ENCODE measurements at places on chromosomes 5 and 9.

- no peak for DNase-seq
Observed at GRCh38 chr5:141701360-141702119, 19.5 kb upstream of the ARAP3 start.

- no peak for DNase-seq
Observed at GRCh38 chr5:148387325-148387724, 3.6 kb downstream of the FBXO38 start.

GRCh38 chr5:125190232-125191087 lies 444.0 kb upstream of the ZNF608 start:
- DNase-seq, result no peak

DNA sequence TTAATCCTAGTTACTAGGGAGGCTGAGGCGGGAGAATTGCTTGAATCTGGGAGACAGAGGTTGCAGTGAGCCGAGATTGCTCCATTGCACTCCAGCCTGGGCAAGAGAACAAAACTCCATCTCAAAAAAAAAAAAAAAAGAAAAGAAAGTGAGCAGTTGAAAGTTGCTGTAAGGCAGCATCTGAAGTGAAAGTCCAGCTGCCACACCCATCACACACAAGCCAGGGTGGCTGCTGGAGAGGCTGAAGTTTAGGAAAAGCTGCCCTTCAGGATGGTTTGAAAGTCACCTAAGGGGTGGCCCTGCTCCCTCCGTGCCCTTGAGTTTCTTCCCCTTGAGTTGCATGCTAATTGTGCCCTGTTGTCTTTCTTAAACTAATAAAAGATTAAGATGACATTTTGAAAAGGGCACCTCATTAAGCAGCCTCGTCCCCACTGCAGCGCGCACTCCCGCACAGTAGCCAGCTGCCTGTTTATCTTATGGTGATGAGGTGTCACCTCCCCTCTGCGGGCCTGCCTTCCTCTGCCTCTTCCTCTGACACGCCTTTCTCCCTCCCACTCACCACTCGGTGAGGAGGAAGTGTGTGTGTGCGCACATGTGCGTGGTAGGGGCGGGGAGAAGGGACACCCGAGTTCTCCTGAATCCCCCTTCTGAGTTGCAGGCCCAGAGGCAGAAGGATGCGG lies 104.2 kb upstream of the PANK3 start:
- DNase-seq, result peak; percentile 10

- no peak for DNase-seq
Observed at GRCh38 chr5:61670941-61671340, 338.9 kb downstream of the ZSWIM6 start.

DNA sequence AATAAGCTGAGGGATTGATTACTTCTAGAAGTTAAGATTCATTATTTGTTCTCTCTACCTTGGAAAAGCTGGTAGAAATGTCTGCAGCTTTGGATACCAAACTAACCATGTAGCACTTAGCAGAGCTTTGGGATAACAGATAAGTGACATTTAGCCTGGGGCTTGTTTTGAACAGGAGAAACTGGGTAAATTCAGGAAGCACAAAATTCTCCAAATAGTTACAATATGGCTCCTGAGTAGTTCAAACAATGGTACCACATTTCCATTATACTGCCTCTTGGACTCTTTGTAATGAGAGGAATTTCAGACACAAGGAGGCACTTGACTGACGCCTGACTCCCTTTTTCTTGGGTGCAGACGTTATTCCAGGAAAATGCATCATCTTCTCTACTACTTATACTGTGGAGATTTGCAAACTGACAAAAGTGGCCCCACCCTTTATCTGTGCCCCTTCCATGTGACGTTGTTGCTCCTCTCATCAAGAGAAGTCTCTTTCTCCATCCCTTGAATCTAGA lies 22.5 kb downstream of the PRUNE2 start:
- no peak for DNase-seq

- no peak for DNase-seq
Observed at GRCh38 chr5:3778945-3779344, 183.3 kb downstream of the IRX1 start.

GRCh38 chr9:122087406-122088200 lies 5.5 kb downstream of the TTLL11 start:
- DNase-seq, result no peak

GRCh38 chr9:129606161-129607026 lies 14.5 kb downstream of the C9orf50 start:
- no peak for DNase-seq

DNA sequence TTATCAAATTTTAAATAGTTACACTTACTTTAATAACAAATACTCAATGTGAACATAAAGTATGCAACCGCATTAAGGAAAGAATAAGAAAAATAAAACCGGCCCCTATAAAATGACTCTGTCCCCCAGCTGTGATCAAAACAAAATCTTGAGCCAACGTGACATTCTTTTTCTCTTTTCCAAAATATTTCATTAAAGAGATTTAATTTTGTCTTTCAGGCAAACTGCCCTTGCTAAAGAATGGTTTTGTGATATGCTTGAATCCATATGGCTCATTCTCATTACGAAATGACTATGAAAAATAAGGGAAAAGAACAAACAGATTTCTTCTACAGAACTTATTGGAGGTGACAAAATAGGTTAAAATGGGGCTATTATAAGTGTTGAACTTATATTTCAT lies 197.0 kb downstream of the NR2F1-AS1 start:
- DNase-seq, result no peak

DNA sequence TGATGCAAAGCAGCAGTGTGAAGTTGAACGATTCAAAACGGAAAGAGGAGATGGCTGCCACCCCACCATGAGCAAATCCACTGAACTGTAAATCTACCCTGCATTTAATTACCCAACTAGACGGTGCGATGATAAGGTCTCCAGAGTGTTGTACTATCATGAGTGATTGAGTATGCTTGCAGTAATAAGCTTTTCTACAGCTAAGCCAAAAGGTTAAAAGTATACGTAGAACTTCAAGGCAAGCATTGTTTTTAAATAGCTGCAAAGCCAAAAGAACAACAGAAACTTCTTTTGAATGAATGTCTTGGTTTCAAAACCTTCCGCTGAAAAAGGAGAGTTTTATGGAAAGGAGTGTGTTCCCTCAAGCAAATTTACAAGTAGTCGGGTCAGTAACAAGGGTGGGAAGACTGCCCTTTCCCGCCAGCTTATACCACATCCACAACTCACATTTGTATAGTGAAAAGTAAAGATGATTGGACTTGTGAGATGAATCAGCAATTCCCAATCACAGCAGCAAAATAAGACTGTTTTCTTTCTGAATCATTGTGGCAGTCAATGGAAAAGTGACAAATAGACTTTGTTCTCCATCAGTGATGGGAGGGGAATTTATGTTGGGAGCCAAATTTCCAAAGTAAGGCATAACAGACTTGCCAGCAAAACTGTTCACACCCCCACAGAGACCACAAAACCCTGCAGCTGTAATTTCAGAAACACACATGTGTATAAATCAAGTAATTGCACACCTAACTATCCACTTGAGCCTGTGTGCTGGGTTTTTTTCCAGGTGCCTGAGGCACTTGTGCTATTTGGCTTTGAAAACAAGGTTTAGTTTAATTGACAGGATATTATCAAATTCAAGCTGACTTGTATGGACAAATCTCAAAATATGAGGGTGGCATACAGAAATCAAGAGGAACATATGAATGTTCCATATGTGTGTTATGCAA lies 407.7 kb upstream of the GRAMD2B start:
- DNase-seq, result no peak

GRCh38 chr9:20495098-20495497 lies 127.2 kb downstream of the MLLT3 start:
- no peak for DNase-seq

- DNase-seq, result no peak
Observed at GRCh38 chr5:16784843-16785791, 151.0 kb downstream of the MYO10 start.

- DNase-seq, result no peak
Observed at GRCh38 chr5:56142614-56143372, 90.3 kb downstream of the ANKRD55 start.

DNA sequence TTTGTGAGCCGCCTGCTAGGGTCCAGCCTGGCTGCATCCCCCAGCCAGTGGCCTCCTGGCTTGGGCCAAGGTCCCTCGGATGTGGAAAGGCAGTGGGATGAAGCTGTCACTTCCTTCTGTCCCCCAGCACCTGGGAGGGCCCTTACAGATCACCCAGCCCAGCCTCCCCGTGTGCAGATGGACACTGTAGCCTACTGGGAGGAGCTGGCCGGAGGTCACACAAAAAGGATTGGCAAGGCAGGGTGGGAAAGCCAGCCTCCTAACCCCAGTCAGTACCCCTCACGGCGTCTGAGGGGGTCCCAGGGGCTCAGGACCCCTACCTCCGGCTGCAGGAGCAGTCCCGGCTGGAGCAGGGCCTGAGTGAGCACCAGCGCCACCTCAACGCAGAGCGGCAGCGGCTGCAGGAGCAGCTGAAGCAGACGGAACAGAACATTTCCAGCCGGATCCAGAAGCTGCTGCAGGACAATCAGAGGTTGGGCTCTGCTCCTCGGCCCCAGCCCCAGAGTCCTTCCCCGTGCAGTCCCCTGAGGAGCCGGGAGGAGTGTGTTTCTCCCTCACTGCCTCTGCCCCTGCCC lies 28.3 kb downstream of the LRSAM1 start:
- no peak for DNase-seq

GRCh38 chr9:78472111-78472510 lies 175.2 kb downstream of the PSAT1 start:
- no peak for DNase-seq

GRCh38 chr5:121366515-121366914 lies 485.2 kb upstream of the FTMT start:
- no peak for DNase-seq

DNA sequence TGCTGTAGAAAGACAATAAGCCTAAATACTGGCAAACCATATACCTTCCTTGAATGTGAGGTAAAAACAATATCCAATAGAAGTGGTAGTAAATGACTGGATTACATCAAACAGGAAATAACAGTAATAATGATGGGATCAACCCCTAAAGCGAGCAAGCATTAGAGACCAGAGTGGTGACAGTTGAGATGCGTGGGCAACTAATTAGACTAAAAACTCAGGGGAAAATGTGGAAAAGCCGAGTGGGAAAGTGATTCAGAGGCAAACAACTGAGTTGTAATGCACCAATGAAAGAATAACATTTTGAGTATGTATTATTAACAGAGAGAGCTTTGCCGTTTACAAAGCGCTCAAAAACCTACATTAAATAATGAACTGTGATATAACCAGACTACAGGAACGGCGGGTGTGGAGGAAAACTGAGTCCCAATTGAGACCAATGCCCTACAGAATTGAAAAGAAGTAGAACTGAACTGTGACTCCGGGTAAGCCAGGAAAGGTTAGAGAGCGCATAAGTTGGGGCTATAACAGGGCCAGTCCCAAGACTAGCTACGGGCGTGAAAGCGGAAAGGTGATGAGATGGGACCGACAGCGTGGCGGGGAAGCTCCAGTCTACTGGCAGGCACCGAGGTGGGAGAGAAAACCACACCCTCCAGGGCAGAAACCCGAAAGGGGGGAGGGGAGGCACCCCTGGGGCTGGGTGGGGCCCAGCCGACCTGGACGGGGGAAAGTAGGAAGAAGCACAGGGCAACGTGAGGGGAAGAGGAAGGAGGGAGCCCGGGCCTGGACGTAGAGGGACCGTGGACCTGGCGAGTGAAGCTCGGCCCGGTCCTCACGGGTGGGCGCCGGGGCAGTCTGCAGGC lies 592 bp downstream of the UBAP2 start:
- DNase-seq, result peak; percentile 74

GRCh38 chr9:69572611-69573010 lies 99.6 kb downstream of the APBA1 start:
- no peak for DNase-seq

GRCh38 chr5:177006265-177006972 lies at the start of gene UIMC1:
UIMC1 (minus strand) TSS chr5:177006779; CDS start chr5:176982615, 24,164 bp downstream.
- peak; percentile 89 for DNase-seq

DNA sequence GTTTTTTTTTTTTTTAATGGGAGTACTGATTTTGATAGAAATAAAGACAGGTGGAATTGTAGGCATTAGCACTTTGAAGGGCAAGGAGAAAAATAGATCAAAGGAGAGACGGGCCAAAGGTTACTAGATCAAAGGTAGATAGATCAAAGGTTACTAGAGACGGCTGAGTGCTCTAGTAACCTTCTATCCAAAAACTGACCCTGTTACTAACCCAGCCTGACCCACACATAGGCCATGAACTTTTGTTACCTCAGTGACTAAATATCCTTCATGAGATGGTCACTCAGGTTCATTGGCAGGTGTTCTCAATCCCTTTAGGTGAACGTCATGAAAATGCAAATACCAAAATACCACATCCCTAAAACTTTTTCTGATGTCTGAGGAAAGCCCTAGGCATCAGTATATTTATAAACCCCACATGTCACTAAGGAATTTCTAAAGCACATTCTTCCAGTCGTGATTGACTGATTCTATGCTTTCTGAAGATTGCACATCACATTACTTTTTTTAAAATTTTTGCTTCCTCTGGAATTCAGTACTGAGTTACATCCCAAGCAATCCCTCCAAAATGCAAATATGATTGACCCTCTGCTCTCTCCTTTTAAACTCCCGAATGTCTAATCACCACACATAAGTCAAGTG lies 772.7 kb downstream of the BRINP1 start:
- DNase-seq, result no peak
